T-helper 2 cell (primary cell): ENCODE measurements at places on chromosomes 7 and 10.

GRCh38 chr7:91517201-91517785, 253.1 kb downstream of the FZD1 start:
- no peak for DNase-seq

DNA sequence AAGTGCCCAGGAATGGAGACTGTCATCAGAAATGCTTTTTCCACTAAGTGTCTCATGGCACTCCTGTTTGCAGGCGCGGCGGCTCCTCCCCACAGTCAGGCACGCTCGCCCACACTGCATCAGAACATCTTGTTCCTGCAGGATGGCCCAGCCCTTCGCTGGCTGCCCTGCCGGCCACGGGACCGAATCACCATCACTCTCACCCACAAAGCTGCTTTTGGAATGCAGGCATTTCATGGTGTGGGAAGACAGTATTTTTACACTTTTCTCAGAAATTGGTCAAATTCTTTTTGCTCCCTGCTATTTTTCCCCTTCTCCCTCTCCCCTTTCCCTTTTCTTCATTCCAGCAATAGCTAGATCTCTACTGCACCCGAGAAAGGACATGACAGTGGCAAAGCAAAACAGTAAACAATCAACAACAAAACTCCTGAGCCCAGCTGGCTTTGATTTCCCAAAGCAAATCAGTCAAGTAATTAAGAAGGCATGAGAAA, 176.1 kb upstream of the TNS3 start:
- DNase-seq = no peak

- no peak for DNase-seq
Measured at GRCh38 chr7:84195295-84196060, 889 bp upstream of the SEMA3A start.

- DNase-seq = no peak
Measured at GRCh38 chr7:73999664-74000435, 28.1 kb upstream of the ELN start.

- DNase-seq = no peak
Measured at GRCh38 chr7:2505401-2505800, 14.2 kb upstream of the LFNG start.

DNA sequence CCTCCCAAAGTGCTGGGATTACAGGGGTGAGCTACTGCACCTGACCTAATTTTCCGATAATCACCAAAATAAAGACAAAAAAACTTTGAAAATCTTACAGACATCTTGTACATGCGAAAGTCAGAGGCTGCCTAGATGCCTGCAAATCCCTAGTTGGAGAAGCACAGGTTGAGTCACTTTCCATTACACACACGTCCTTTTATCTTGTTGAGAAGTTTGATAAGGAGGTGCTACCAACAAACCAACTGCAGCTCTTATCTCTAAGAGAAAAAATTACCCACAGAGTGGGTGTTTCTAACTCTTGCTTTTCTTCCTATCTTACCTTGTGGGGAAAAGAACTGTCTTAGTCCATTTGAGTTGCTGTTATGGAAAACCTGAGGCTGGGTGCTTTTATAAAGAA, 589.8 kb downstream of the GALNT17 start:
- DNase-seq = no peak

- DNase-seq = no peak
Measured at GRCh38 chr7:28297801-28298459, 114.4 kb upstream of the CREB5 start.

DNA sequence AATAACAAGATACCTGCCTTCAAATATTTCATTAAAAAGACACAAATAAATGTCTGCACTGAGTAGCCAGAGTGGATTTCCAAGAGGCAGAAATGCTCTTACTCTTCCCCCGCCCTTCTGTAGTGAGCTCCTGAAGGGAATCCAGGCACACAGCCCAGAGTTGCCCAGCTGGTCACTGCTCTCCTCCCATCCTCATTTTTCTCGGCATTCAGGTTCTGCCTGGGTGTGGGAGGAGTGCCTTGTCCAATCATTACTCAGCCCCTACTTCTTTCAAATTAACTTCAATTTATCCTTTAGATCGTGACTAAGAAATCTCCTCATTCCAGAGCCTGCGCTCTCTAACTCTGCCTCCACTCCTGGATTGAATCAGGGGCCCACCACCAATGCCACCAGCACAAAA, 12.2 kb downstream of the CCDC6 start:
- no peak for DNase-seq

GRCh38 chr7:78746301-78746700, 707.2 kb downstream of the MAGI2 start:
- no peak for DNase-seq
